ENCODE measurements at places on chromosomes 3 and 15.

GRCh38 chr15:61064651-61065050 is 164.5 kb downstream of the RORA start:
- DNase-seq: no peak

DNA sequence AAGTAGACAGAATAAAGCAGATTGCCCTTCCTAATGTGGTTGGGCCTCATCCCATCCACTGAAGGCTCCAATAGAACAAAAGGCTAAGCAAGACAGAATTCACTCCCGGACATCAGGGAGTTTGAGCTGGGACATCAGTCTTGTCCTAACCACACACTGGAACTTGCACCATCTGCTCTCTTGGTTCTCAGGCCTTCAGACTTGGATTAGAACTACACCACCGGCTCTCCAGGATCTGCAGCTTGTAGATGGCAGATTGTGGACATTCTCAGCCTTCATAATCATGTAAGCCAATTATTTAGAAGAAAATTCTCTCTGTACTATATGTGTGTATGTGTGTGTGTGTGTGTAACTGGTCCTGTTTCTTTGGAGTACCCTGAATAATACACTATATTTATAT is 394.7 kb upstream of the LMCD1 start:
- DNase-seq: no peak

- DNase-seq: no peak
Observed at GRCh38 chr3:69948246-69948862, 51.2 kb upstream of the SAMMSON start.

- no peak for DNase-seq
Observed at GRCh38 chr15:42092398-42093318, 1.7 kb downstream of the PLA2G4D start.

GRCh38 chr3:186287711-186288110 is 74.3 kb downstream of the DGKG start:
- DNase-seq: no peak

DNA sequence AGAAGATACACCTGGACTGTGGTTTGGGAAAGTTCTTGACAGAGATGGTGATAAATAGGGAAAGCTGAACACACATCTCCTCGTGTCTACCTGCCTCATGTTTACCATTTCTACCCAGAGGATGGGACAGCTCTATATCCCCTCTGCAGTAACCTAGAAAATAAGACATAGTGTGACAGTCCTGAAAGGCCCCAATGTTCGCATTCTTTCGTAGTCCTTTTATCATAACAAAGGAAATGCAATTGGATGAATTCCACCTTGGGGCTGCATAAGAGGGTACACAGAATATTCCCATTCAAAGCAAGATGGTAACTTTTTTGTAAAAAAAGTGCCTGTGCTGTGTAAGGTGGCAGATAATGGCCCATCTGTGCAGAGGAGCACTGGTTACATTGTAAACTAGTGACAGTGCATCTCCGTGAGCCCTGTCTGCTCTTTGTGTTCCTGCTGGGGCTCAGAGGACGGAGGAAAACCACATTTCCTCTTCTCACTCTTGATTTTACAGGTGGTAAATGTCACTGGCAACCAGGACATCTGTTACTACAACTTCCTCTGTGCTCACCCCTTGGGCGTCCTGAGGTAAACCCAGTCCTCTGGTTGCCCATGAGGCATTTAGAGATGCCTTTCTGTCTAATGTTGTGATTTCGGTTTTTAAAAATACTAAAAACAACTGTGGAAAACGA is 74.3 kb downstream of the SIDT1 start:
- DNase-seq: no peak

Measured in CD14-positive monocyte (primary cell).